Activated naive CD4-positive, alpha-beta T cell treated with anti-CD3 and anti-CD28 coated beads for 36 hours (primary cell): ENCODE measurements at places on chromosomes 6 and 20.

DNA sequence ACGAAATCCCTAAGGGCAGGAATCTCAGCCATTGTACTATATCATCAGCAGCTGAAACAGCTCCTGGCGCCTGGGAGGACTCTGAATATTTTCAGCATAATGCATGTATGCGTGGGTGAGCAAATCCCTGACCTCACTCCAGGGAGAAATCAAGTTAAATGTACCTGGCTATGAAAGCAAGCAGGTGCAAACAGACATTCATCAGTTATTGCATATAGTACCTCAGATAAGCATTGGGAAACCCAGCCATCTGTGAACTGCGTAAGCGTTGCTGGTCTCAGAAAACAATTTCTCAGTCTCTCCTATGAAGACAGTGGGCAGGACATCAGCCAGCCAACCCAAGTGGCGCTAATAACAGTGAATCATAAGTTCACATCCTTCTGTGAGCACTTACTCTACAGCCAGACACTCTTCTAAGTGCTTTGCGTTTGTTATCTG, 622.6 kb downstream of the EPM2A start:
- no peak for DNase-seq

GRCh38 chr6:19551611-19552010, 285.6 kb upstream of the ID4 start:
- DNase-seq = no peak

DNA sequence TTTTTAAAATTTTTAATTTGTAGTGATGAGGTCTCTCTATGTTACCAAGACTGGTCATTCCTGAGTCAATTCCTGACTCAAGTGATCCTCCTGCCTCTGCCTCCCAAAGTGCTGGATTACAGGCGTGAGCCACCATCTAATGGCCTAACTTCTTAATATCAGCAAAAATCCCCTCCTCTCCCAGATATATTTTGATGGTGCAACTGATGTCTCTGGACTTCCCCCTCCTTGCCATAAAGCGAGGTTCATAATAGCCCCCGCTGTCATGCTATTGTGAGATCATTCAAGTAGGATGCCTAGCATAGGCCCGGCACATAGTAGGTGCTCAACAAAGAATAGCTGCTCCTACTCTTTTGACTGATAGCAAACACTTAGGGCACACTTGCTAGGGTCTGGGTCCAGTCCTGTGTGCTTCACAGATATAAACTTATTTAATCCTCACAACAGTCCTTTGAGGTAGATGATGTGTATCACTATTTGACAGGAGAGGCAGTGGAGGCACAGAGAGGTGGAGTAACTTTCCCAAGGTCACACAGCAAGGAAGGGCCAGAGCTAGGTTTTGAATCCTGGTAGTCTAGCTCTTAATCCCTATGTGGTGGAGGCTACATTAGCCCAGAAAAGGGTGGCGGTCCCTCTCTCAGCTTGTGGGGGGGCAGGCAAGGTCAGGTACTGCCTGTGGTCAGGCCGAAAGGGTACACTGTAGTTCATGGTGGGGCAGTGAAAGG, 14.6 kb downstream of the SRC start:
- no peak for DNase-seq

DNA sequence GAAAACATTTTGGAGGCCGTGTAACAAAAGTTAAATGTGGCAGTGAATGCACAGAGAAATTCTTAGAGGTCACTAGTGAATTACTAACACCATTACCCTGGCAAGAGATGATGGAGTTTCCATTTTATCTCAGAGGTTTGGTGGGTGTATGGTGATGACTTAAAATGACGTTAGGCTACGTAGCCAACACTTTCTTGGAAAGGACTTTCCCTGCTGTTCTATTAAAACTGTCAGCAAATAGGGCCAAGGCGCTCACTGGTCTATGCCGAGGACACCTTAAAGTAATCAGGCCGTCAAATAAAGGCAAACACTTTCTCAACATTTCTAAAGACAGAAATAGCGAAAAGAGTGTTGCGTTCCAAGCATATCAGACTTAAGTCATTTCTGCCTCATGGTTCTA, 160.8 kb downstream of the GMPR start:
- DNase-seq = no peak

GRCh38 chr6:140043762-140044378, 669.4 kb upstream of the CITED2 start:
- no peak for DNase-seq

DNA sequence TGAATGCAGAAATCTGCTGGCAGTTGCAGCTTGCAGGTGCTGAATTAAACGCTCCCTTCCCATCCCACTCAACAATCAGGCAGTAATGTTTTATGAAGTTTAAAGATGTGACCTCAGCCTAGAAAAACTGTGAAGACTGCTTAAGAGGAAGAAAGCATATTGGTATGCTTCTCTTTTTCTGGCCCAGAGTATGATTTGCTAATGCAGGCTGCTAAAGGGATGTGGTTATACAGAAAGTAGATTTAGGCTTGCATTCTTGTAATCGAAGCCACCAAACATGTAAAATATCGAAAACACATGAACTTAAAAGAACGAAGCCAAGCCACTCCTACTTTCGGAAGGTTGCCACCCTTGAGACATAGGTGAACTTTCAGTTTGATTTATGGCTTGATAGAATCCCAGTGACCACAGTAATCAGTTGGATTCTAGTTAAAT, 40.7 kb downstream of the MAP3K5 start:
- peak; percentile 55 for DNase-seq

GRCh38 chr6:134123666-134124208, 71.3 kb upstream of the SLC2A12 start:
- DNase-seq = no peak

- no peak for DNase-seq
Observed at GRCh38 chr6:3297006-3297405, 38.3 kb downstream of the PSMG4 start.

DNA sequence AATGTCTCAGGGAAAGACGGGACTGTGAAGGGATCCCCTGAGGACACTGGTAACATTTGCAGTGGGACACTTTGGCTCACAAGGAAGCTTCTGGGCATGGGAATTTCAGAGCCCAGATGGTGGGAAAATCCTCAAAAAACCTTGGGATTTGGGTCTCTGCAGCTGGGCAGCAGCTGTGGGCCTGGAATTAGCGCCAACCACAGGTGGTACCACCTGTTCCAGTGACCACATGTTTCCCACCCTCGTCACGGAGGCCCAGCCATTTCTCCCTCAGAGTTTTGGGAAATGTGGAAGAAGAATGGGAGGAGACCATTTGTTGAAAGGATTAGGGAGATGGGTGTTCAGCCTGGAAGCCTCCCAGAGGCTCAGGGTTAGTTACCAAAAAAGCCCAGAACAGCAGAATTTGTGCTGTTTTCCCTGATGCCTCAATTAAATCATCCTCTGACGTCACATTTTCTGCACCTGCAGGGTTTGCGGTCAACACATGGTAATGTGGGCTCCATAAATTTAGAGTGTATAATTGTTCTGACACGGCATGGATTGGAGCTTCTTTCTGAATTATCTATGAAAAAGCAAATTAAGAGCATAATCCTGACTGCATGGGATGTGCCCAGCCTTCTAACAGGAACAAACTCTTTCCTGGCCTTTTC, 34.4 kb downstream of the EDN3 start:
- no peak for DNase-seq

- no peak for DNase-seq
Observed at GRCh38 chr6:119119989-119120388, 41.5 kb upstream of the FAM184A start.

DNA sequence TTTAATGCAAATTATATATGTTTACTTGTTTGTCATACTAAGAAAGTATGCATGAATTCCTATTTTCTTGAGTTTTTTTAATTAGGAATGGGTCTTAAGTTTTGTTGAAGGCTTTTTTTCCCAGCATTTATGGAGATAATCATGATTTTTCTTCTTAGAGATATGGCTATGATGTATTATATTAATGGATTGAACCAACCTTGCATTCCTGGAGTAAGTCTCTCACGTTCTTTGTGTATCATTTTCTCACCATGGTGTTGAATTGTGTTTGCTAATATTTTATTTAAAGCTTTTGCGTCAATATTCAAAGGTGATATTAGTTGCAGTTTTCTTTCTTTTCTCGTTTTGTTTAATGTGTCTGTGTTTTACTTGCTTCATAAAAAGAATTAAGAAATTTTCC, 48.4 kb upstream of the SLC35D3 start:
- DNase-seq = no peak

DNA sequence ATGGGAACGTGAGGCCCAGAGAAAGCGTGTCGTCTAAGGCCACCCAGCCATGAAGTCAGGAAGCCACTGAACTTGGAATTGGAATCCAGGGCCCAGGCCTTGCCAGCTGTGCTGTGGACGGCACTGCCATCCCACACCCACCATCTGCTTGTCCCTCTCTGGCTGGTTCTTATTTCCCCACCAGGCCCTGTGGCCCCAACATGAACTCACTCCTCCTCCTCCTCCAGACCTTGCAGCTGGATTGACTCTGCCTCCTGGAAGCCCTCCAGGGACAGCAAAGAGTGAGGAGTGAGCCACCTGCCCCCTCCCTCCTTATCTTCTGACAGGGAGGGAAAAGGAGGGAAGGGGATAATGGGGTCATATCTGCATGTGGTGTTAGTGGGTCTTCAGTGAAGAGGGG, 16.0 kb upstream of the IP6K3 start:
- DNase-seq = no peak

DNA sequence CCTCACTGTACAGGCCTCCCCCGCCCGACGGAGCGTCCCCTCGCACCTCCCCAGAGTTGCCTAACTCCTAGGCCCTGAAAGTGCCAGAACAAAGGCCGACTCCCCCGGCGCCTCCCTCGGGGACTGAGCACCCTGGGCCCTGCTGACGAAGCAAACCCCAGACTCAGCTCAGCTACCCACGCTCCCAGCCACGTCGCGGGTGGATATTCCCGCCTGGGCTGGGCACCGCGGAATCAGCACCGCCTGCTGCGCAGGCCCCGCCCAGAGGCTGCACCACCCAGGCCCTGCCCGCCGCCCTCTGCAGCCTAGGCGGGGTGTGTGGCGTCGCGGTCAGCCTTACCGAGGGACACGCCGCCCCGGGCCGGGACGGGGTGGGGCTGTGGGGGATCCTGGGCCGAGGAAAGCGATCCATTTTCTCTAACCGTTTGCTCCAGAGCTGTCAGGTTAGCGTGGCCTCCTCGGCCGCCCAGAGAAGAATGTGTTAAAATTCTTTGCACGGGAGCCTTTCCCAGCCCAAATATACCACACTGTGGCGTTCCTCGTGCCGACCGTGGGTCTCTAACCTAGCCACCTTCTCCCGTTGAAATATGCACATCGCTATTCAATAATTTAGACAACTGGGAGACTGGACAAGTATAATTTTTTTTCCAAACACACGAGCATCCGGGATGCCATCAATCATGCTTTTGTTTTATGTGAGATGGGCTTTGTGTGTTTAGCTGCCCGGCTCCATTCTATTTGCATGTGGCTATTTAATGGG, 31.4 kb downstream of the TFAP2A start:
- DNase-seq = no peak

GRCh38 chr6:100464903-100465700, at the start of gene SIM1:
Gene SIM1 (minus strand): TSS chr6:100464921. CDS start chr6:100463468, 1,453 bp downstream.
- DNase-seq = no peak
